Bronchus fibroblast of lung (primary cell): ENCODE measurements at places on chromosomes 2 and 18. TPM values are rescaled to one million over a fixed set of nuclear protein-coding genes. Genes with fewer than 3 reads are reported as not detected.

CIB4 gene
- total RNA-seq, result not detected in 2 replicates

C2orf78 gene
- not detected in 2 replicates for total RNA-seq

FOXD4L1 gene
- not detected in 2 replicates for total RNA-seq

DNAH6 gene
- under 0.01 and 0.34 TPM in 2 replicates for total RNA-seq

GATA6 gene
- 9.8 and 10.9 TPM in 2 replicates for total RNA-seq
